H7 (cell line): ENCODE measurements at places on chromosomes 11 and 22.

DNA sequence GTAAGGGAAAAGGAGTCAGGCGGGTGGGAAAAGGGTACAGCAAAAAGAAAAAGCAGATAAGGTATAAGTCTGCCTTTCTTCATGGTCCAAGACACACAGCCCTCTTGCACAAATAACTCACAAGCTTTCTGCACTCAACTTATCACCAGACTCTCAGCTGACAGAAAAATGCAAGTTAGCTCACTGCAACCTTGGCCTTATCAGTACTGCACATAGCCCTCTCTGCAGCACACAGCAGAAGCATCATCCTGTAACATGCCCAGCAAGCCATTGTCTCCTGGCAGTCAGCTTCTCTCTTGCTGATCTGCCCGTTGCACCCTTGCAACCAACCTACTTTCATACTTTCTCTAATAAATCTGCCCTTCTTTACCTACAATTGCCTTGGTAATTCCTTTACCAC, 5.8 kb downstream of the ZBTB44 start:
- DNase-seq: no peak

DNA sequence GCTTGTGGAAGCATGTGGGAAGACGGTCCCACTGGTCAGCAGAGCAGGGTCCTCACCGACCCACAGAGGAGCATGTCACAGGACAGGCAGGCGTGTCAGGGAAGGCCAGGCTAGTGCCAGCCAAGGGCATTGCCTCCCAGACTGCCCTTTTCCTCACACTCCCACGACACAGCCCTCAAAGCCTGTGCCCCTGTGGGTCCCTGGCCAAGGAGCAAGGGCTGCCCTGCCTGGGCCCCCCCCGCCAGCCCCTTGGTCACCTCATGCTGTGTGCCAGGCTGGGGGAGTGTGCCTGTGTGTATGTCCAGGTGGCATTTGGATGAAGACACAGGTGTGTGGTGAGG, 74.7 kb downstream of the MED15 start:
- no peak for DNase-seq

- peak; percentile 91 for DNase-seq
Measured at GRCh38 chr11:8092587-8093424, 11.8 kb downstream of the TUB start.

DNA sequence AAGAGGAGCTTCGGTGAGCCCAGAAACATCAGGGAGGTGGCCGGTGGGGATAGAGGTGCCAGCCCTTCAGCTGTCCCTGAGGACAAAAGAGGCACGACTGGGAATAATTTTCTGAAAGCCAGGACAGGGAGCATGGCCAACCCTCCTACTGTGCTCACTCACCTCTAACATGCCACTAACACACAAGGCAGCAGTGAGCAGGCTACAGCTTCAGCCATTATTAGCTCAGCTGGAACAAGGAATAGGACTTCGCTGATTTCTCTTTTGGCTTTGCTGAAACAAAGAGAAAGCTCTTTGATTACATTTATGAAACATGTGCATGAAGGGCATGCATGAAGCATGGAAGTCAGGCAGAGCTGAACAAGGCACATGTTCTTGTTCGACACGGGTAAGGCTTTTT, 12.1 kb upstream of the OR10A5 start:
- no peak for DNase-seq

DNA sequence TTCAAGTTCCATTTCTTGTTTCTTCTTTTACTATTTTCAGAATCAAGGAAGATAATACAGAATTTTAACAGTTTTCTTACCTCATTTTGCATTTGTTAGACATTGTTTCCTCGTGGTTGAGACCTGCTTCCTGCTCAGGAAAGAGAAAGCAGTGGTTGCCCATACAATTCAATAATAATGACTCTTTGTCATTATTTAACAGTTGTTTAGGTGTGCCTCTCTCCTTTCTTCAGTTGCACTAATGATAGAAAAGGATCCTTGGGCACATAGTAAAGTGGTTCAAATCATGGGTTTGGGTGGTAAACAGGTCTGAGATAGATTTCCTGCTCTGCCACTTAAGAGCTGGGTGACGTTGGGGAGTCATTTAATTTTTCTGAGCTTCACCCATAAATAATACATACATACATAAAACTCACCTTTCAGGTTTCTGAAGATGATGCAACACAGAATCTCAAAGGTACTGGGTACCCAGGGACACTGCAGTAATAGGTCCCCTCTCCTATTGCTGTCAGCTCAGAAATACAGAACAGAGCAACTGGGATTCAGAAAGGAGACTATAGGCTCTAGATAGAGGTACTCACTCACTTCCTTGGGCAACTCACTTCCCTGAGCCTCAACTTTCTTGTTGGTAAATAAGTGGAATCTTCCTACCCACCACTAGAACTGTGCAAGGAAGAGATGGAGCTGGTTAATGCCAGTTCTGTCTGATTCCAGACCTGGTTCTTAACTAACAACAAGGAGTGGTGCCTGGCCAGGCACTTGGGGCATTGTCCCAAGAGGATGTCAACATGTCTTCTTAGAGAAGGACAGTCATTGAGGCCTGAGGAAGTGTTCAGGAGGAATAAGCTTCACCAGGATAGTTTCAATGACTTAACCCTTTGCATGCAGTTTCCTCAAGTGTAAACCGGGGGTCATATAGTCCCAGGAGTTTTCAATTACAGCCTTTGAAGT, 34.9 kb downstream of the CD44 start:
- DNase-seq: no peak

- no peak for DNase-seq
Measured at GRCh38 chr22:25570486-25570885, 6.0 kb downstream of the GRK3 start.

DNA sequence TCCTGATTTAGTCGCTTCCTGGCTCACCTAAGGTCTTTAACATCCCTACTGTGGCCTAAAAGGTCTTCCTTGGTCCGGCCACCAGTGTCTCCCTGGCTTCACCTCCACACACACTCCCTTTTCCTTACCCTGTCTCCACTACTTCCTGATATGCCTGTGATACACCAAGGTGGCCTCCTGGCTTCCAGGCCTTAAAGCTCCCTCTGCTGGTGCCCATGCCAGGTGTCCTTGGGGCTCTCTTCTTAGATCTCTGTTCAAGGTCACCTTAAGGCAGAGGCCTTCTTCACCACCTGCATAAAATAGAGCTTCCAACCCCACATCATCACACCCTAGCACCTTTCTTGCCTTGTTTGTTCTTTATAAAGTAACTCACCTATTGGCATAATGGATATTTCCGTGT, 787.7 kb downstream of the NTM start:
- peak; percentile 69 for DNase-seq

GRCh38 chr22:31639436-31640039, 22.5 kb downstream of the PISD start:
- no peak for DNase-seq

- DNase-seq: peak; percentile 97
Measured at GRCh38 chr11:130448416-130449309, at the start of gene ADAMTS15. TSS of gene ADAMTS15 (plus strand) at chr11:130448645. CDS start at chr11:130448974, 329 bp downstream.

DNA sequence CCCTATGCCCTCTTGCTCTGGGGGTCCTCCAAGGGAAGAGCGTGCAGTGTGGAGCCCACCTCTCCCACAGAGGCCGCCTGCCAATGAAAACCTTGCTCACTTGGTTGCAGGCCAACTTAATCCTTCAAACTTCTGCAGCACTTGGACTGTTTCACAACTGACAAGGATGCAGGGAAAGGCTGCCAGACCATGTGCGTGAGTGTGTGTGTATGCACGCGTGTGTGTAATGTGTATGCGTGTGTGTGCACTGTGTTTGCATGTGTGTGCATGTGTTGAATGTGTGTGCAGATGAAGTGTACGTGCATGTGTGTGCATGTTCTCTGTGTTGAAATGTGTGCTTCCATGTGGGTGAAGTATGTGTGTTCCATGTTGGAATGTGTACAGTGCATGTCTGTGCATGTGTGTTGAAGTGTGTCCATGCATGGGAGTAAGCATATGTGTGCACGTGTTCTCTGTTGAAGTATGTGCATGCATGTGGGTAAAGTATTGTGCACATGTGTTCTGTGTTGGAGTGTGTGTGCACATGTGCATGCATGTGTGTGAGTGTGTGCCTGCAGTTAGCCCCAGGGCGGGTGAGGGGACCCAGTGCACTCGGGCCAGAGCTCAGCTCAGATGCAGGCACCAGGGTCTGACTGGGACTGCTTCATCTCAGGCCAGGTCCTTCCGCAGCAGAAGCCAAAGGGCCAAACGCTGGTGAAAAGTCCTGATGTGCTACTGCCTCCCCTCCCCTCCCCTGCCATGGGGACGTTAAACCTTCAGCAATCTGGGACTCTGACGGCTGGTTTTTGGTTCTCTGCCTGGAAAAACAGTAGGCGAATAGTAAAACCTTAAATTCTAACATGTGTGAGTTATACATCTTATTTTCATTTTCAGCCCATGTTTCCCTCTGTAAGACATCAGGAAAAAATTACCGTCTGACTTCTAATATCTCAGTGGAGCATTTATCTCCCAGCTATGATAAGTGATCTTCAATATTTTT, 72.0 kb downstream of the FLI1 start:
- peak; percentile 35 for DNase-seq

DNA sequence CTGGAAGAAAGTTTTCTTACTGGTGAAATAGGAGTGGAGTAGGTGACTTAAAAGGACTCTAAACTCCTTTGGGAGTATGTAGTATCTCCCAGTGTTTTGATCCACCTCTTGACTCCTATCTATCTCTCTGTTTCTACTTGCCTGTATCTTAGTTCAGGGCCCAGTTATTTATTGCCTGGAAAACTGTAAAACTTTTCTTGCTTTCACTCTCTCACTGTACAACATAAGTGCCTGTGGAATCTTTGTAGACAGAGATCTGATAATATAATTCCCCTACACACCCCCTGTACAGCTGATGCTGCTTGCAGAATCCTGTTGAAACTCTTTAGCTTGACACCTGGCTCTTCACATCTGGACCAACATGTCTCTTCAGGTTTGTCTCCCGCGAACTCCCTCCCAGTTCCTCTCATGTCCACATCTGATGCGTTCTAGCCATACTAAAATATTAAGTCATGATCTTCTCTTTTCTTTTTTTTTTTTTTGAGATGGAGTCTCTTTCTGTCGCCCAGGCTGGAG, 26.5 kb upstream of the SESN3 start:
- DNase-seq: no peak

- DNase-seq: peak; percentile 39
Measured at GRCh38 chr11:69867076-69868005, 48.1 kb upstream of the FGF3 start.

- no peak for DNase-seq
Measured at GRCh38 chr11:131824771-131825170, 454.4 kb downstream of the NTM start.

GRCh38 chr11:118027694-118028093, 41.5 kb downstream of the IL10RA start:
- DNase-seq: no peak
